Right ventricle myocardium superior (tissue), 1 donor: ENCODE measurements at places on chromosomes 6 and 20. TPM values are rescaled to one million over a fixed set of nuclear protein-coding genes. Genes with fewer than 3 reads are reported as not detected.

The GPR63 gene
- 0.40 TPM for total RNA-seq

The SLC13A3 gene
- total RNA-seq = 0.30 TPM

DNA sequence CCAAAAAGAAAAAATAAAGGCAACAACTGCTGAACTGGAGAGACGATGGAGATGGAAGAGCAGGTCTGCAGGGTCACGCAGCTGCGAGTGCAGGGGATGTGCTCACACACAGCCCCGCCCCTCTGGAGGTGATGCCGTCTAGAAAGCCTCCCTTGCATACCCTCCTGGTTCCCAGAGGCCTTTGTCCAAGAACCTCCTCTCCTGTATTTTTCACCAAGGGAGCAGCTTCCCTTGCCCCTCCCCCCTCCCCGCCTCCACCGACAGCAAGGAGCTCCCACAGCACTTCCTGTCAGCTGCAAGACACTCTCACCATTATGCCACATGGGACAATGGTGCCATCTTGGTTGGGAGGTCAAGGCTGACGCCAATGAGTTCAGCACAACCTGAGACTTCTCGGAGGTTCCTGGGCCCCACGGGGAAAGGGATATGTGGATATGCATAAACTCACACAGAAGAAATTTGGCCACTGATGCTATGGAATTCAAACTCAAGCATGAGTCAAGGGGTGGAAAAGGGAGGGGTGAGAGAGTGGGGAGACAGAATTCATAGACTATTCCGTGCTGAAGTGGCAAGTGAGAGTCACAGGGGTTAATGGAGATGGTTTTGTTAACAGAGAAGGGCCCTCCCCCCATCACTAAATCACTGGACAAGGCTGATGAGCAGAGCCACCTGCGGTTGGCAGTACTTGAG, 132.9 kb downstream of the SCML4 start:
- DNase-seq = no peak

GRCh38 chr6:24667378-24667803, 514 bp downstream of the ACOT13 start:
- no peak for DNase-seq

DNA sequence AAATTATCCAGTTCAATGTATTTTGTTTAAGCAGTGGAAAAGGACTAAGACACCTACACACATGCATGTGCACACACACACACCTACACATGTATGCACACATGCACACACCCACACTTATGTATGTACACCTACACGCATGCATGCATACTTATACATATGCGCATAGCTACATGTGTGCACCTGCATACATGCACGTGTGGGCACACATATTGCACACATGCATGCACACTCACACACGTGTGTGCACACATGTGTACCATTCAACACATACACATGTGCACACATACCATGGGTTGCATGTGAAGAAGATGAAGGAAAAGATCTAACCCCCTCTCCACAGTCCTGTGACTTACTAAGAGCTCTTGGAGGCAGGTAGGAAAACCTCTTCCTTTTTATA, 122.0 kb upstream of the MAFB start:
- DNase-seq = no peak

DNA sequence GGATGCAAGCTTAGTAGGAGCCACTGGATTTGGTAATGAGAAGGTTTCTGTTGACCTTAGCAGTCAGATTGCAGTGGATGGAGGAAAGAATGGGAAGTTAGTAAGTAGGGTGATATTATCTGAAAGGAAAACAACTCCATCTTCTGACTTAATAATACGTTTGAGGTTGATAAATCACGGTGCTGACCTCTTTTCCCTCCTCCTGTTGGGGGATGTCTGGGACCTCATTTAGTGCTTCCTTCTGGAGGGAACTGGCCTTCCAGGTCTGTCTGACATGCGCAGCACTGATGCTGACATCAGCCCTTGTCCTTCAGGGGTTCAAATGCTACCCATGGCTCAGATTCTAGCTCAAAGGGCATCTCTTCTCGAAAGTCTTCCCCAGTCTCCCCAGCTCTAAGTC, 48.2 kb upstream of the AKAP12 start:
- DNase-seq = no peak

DNA sequence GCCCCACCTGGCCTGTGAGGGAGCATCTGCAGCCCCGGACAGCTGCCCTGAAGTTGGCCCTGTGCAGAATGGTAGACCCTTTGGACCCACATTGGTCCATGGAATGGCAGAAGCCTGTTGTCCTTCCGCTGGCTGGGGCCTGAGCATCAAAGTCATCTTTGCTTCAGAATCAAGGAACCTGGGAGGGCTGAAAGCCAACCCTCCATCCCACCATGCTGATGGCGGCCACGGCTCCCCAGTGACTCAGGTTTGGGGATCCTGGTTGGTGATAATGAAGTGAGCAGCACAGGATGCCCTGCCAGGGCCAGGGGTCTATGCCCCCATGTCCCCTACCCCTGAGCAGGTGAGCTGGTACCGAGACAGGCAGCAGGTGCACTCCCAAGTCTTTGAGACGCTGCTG, 52.8 kb downstream of the YTHDF1 start:
- peak; percentile 27 for DNase-seq
